LHCN-M2 (cell line): ENCODE measurements at places on chromosomes 4 and X. TPM values are rescaled to one million over a fixed set of nuclear protein-coding genes. Genes with fewer than 3 reads are reported as not detected.

Gene CENPVL1
- 0.11 TPM in 1 of 2 replicates, not detected in the other for total RNA-seq

DNA sequence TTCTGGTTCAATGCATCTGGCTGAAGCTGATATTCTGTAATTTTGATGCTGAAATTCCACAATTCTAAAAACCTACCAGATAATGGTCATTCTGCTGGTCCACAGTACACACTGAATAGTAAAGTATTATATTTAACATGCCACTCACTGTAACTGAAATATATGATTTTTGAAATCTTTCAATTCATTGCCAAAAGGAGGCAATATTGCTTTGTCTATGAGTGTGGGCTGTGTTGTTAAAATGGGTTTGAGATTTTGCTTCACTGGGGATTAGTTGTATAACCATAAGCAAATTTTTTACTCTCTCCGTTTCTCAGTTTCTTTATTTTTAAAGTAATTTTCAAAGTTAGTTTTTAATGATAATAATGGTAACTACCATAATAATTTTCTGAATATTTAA, 1404.1 kb upstream of the IGFBP7 start:
- no peak for DNase-seq

Gene CDKL2
- 0.06 and 1.0 TPM in 2 replicates for total RNA-seq

Gene FAM184B
- total RNA-seq = not detected in 2 replicates

Gene LYAR
- 26.1 and 26.6 TPM in 2 replicates for total RNA-seq
